ENCODE measurements at places on chromosomes 13 and 19.

GRCh38 chr13:56752636-56753035 is 388.1 kb upstream of the PRR20A start:
- DNase-seq, result no peak

GRCh38 chr13:72074663-72075062 is 207.7 kb upstream of the DACH1 start:
- no peak for DNase-seq

GRCh38 chr13:100549316-100549715 is 39.3 kb downstream of the GGACT start:
- no peak for DNase-seq

- no peak for DNase-seq
Measured at GRCh38 chr13:32125751-32126150, 94.2 kb downstream of the FRY start.

- no peak for DNase-seq
Measured at GRCh38 chr19:3822683-3823349, 36.6 kb upstream of the MATK start.

GRCh38 chr13:32141462-32141861 is 109.9 kb downstream of the FRY start:
- no peak for DNase-seq

- DNase-seq, result no peak
Measured at GRCh38 chr13:103469771-103470170, 403.6 kb upstream of the SLC10A2 start.

DNA sequence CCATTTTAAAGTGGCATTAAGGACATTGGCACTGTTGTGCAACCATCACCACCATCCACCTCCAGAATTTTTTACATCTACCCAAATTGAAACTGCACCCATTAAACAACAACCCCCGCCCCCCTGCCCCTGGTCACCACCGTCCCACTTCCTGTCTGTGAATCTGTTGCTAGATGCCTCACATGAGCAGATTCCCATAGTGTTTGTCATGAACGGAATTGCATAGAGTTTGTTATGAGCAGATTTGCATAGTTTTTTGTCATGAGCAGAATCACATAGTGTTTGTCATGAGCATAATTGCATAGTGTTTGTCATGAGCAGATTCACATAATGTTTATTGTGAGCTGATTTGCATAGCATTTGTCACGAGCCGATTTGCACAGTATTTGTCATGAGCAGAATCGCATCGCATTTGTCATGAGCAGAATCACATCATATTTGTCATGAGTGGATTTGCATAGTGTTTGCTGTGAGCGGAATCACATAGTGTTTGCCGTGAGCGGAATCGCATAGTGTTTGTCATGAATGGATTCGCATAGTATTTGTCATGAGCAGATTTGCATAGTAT is 54.0 kb upstream of the GTF3A start:
- no peak for DNase-seq

GRCh38 chr13:98200211-98200878 is 23.3 kb upstream of the RNF113B start:
- no peak for DNase-seq

GRCh38 chr19:30411714-30412113 is 39.5 kb downstream of the ZNF536 start:
- no peak for DNase-seq

GRCh38 chr19:2016041-2016807 is 710 bp upstream of the BTBD2 start:
- DNase-seq, result peak; percentile 26

GRCh38 chr13:46594374-46595078 is 41.6 kb downstream of the LRCH1 start:
- DNase-seq, result no peak

DNA sequence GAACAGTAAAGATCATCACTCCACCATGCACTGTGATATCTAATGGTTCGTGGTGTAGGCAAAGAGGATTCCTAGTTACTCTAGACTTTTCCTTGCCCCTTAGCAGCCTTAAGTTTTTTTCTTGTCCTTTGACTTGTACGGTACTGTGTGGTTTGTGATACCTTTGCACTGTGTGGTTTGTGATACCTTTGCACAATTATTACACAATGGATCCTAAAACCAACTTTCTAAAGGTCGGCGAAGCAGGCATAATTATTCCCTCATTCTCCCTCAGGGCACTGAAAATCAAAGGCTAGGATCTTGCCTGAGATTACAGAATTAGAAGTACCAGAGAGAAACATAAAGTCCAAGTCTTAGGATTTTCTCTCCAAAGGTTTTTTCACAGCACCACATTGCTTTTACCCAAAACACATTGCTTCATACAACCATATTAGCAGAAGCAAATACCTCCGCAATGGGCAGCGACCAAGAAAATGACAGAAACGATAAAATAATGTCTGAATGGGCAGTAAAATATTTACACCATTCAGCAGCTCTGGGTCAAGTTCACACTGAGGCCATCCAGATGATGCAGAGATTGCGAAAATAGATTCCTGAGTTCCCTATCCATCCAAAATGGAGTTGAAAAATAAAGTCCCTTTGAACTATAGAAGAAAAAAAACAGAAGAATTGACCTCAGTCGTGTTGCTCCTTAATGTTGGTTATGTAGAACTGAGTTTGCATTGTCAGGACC is 106.4 kb downstream of the FGF14 start:
- DNase-seq, result no peak

DNA sequence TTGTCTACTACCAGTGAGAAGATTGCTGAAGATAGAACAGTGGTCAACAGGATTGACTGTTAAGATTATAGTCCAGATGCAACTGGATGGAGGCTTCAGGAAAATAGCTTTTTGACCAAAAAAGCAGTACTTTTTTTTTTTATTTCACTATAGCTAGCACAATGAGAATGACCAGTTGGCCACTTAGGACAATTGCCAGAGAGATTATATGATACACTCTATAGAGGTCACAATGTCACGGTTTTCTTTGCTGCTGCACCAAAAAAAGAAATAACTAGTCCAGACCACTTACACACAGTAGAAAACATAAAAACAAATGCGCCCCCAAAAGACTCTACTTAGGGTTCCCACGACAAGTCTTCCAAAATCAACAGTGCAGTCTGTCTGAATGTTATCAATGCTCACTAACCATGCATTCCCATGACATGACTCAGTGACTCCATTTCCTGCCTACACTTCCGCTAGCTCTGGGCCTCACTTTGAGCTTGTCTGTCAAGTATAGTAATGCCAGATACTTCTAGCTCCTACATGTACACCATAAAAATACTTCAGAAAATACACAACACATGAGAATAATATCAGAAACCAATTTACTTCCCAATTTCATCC is 209.1 kb upstream of the STARD13 start:
- no peak for DNase-seq

DNA sequence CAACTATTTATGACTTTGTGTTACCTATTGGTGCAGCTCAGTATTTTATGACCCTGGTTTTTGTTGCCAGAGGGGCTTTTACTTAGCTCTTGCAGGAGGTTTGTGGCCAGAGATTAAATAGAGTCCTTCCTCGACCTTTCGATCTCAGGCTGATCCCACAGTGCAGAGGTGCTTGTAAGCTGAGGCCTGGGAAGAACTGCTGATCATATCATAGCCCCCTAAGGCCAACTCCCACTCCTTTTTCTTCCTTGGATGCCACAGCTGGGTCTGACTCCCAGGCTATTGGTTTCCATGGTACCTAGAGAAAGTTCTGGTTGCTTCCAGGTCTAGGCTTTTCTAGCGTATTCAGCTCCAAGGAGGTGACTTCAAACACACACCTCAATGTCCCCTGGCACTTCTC is 324.9 kb downstream of the FOXO1 start:
- no peak for DNase-seq

DNA sequence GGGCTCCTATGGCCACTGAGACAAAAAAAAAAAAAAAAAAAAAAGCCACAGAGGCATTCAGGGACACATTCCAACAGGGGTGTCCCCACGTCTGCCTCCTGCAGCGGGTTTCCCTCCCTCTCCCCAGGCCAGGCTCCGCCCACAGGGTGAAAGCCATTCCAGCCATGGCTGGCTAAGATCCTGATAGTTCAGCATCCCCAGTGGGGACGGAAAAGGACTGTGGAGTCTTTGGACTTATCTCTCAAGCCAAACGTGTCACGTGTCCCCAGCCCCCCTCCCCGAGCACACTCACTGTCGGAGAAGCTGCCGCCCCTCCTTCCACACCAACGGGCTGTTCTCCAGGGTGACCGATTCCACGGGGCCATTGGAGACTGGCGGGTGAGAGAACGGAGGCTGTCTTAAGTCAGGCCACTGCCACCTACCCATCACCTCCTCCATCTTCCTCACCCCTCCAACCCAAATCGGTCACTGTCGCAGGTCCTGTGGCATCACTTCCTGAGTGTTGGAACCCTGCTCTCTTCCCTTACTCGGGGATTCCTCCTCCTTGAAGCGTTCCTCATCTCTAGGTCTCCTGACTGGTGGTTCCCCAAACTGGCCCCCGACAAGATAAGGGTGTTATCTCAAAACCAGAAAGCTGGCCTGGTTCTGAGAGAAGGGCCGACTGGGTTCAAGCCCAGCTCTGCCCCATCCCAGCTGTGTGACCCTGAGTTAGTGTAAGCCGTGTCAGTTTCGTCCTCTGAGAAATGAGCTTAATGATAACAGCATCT is 9.1 kb upstream of the FKRP start:
- DNase-seq, result no peak

GRCh38 chr13:94481941-94482340 is 2.5 kb upstream of the DCT start:
- no peak for DNase-seq

DNA sequence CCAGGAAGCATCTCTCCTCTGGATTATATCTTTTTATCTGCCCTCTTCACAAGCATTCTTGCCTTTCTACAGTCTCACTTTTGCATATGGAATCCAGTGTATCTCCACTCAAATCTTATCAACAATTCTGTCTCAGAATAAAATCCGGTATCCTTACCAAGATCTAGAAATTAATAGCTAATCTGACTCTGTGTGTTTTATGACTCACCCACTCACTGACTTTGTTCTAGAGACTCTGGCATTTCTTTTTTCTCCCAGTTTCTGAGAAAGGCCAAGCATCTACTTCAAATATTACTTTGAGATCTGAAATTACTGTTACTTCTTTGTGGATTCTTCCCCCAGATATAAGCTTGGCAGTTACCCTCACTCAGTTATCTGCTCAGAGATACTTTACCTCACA is 913.5 kb upstream of the ATXN8OS start:
- no peak for DNase-seq

- DNase-seq, result no peak
Measured at GRCh38 chr19:3467437-3468198, 12.7 kb downstream of the SMIM24 start.

- DNase-seq, result no peak
Measured at GRCh38 chr19:18321734-18322102, 1.2 kb downstream of the LSM4 start.

- no peak for DNase-seq
Measured at GRCh38 chr13:47671776-47672175, 329.3 kb downstream of the SUCLA2 start.

- DNase-seq, result no peak
Measured at GRCh38 chr13:74306496-74306895, 172.3 kb upstream of the KLF12 start.

GRCh38 chr19:28504727-28505126 is 708.2 kb downstream of the UQCRFS1 start:
- DNase-seq, result no peak

DNA sequence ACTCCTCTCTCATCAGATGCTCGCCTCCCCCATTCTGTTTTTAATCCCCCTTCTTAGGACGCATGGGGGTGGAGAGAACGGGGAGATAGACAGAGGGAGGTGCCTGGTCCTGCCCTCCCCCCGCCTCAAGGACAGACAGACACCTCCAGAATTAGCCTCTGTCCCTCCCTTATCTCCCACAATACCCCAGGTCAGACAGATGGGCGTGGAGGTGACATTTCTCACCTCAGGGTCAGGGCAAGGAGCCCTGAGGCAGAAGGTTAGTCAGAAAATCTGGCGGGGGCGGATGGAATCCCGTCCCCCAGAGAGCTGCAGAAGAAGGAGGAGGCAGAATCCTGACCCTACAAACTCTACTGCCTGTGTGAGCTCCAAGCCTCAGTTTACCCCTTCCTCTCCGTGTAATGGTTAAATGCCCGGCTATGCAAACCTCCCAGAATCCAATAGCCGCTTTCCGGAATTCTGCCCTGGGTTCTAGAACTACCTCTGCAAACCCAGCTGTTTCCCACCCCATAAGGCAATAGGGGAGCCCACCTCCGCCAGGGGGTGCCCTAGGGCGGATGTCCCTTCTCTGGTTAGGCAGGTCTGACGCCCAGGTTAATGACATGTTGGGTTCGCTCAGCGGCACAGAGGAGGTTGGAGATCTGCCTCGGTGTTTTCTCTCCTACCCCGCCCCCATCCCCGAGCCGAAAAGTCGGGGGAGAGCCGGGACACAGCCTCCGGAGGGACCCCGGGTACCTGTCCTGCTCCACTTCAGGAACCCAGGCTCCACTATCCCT is 900 bp downstream of the PPP1R13L start:
- peak; percentile 28 for DNase-seq

DNA sequence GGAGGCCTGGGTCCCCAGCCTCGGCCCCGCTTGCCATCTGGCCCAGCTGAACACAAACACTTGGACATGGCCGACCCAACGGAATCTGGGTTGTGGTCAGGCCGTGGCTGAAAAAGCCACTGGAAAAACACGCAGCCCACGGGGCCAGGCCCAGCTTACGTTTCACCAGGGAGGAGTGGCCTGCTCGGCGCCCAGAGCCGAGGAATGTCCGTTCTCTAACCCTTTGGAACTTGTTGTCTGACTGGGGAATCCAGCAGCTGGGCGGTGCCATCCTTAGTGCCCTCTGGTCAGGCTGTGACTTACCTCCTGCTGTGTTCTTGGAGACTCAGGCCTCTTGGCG is 13.8 kb downstream of the CILP2 start:
- DNase-seq, result no peak

- no peak for DNase-seq
Measured at GRCh38 chr13:110349239-110349638, 42.2 kb downstream of the COL4A2 start.

- DNase-seq, result no peak
Measured at GRCh38 chr19:33755099-33756035, 41.3 kb upstream of the KCTD15 start.

- DNase-seq, result no peak
Measured at GRCh38 chr19:55390461-55390880, 4.7 kb downstream of the RPL28 start.

- no peak for DNase-seq
Measured at GRCh38 chr13:81393721-81394120, 1052.8 kb upstream of the SPRY2 start.

GRCh38 chr19:35352177-35352447 is 4.4 kb downstream of the FFAR1 start:
- DNase-seq, result no peak

- DNase-seq, result no peak
Measured at GRCh38 chr13:20815464-20815863, 41.7 kb upstream of the EEF1AKMT1 start.

- DNase-seq, result no peak
Measured at GRCh38 chr19:29409076-29409862, 116.5 kb upstream of the VSTM2B start.

GRCh38 chr13:102692491-102692826 is 2.4 kb downstream of the METTL21C start:
- DNase-seq, result no peak

- DNase-seq, result no peak
Measured at GRCh38 chr19:37966211-37966661, 59.2 kb downstream of the SIPA1L3 start.

- no peak for DNase-seq
Measured at GRCh38 chr19:7258041-7258839, 36.0 kb downstream of the INSR start.

GRCh38 chr19:39828015-39828653 is 5.8 kb downstream of the DYRK1B start:
- no peak for DNase-seq

- DNase-seq, result peak; percentile 25
Measured at GRCh38 chr13:98839856-98840769, 87.6 kb upstream of the SLC15A1 start.

GRCh38 chr19:40702337-40703012 is 12.0 kb upstream of the NUMBL start:
- no peak for DNase-seq

- DNase-seq, result no peak
Measured at GRCh38 chr19:30640252-30640965, 268.2 kb downstream of the ZNF536 start.
